ENCODE measurements at places on chromosomes 6 and 20. TPM values are rescaled to one million over a fixed set of nuclear protein-coding genes. Genes with fewer than 3 reads are reported as not detected.

GRCh38 chr20:53752583-53752970, 158.9 kb upstream of the ZNF217 start:
- no peak overlapping the region for H3K4me3 ChIP-seq
- no peaks in the 10 kb centered on the region for H3K27me3 ChIP-seq
- peak overlapping the region; percentile 55 for H3K27ac ChIP-seq
- no peaks in the 10 kb centered on the region for H3K36me3 ChIP-seq
- no peak for DNase-seq

DNA sequence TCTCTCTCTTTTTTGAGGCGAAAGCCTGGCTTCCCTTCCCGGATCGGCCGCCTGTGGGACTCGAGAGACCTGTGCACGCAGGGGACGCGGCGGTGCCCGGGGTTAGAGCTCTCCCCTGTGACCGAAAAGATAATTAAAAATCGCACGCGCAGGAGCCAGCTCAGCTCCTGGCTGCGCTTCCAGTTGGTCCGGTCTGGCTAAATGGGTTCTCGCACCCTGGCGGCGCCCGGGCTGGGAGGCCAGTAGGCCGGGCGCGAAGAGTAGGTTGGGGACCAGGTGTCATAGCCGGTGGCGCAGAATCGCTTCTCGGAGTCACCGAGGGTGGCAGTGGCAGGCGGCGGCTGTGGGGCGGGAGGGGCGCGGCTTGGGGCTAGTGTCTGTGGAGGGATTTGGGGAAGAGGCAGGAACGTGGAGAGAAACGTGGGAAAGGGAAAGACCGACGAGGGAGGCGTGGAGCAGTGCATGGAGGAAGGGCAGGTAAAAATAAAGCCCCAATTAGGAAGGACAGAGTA, 41.9 kb upstream of the SUPT3H start:
- no peaks in the 10 kb centered on the region for H3K27me3 ChIP-seq
- no peaks in the 10 kb centered on the region for H3K36me3 ChIP-seq
- H3K4me3 ChIP-seq = peak overlapping the region; percentile 86
- peak; percentile 49 for DNase-seq
- H3K27ac ChIP-seq = peak overlapping the region; percentile 32

TRIM40 gene
- total RNA-seq = not detected

DNA sequence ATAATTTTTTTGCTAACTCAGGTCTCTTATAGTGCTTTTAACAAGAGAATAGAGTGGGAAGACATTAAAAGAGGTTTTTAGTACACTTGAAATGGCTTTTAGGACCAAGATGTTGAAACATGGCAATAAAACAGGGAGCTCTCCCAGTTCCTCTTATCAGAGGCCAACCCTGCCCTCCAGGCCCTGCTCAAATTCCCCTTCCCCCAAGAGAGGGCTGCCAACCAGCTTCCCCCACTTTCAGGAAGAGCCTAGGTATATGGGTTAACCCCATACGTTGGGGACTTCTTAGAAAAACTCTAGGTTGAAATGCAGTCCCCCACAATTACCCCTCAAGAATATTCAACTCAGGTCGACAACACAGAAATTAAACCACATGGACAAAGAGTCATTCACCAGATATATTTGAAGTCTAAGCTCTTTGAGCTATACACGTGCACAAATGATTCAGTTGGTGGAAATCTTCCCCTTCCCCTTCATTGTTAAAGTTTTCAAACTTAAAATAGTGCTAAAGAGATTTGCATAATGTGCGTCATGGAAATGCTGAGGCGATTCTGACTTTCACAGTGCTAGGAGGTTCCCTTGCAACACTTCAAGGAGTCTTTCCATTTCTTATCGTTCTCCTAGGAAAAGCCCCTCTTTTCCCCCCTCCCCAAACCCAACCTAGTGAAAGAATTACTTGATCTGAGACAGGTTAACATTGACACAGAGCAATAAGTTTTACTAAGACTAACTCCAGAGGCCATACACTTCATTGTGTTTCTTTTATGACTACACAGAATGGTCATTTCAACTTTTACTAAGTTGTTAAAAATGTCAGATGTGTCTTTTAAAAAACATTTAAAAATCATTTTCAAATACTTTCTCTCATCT, 49.8 kb upstream of the ENPP5 start:
- H3K36me3 ChIP-seq = no peaks in the 10 kb centered on the region
- H3K4me1 ChIP-seq = no peaks in the 10 kb centered on the region
- no peaks in the 10 kb centered on the region for H3K27me3 ChIP-seq

- peaks cover 4% of the 10 kb centered on the region for H3K4me1 ChIP-seq
- no peaks in the 10 kb centered on the region for H3K36me3 ChIP-seq
- no peak within 1 kb of the TSS for H3K27ac ChIP-seq
- H3K27me3 ChIP-seq = no peaks in the 10 kb centered on the region
These were observed at the start of gene GPR31 for GRCh38 chr6:167157863-167158262. TSS of gene GPR31 (minus strand) at chr6:167157980. CDS start at chr6:167157831, 149 bp downstream.

- H3K36me3 ChIP-seq = no peaks in the 10 kb centered on the region
- no peak overlapping the region for H3K4me3 ChIP-seq
- H3K4me1 ChIP-seq = no peaks in the 10 kb centered on the region
- no peak for DNase-seq
- H3K27me3 ChIP-seq = no peaks in the 10 kb centered on the region
- no peak overlapping the region for H3K27ac ChIP-seq
These were observed 150.4 kb upstream of the BMP5 start for GRCh38 chr6:56025795-56026194.

DNA sequence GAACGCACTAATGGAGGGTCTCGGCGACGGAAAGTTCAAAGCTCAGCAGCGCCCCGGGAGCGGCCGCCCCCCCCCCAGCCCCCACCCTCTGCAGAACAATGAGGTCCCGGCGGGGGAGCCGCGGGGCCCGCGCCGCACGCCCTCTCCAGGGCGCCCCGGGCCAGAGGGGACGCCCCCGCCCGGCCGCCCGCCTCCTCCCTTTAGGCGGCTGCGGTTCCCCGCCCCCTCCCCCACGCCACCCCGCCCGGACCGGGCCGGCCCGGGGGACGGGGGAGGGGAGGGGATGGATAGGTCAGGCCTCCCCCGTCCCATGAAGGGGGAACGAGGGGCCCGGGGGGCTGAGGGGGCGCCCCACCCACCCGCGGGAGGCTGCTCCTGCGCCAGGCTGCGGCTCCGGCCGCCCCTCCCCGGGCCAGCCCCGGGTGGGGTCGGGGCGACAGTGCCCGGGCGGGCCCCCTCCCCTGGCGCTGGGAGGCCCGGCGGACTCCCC, 1.5 kb downstream of the NOL4L start:
- peaks cover 58% of the 10 kb centered on the region for H3K4me1 ChIP-seq
- DNase-seq = no peak
- no peaks in the 10 kb centered on the region for H3K36me3 ChIP-seq
- H3K27ac ChIP-seq = no peak overlapping the region

THBD gene
- 0.50 TPM for total RNA-seq

SCP2D1 gene
- not detected for total RNA-seq

GRCh38 chr6:13985663-13986325, 61.0 kb downstream of the RNF182 start:
- H3K4me1 ChIP-seq = no peaks in the 10 kb centered on the region
- no peaks in the 10 kb centered on the region for H3K36me3 ChIP-seq
- DNase-seq = no peak
- H3K4me3 ChIP-seq = no peak overlapping the region
- no peak overlapping the region for H3K27ac ChIP-seq

DNA sequence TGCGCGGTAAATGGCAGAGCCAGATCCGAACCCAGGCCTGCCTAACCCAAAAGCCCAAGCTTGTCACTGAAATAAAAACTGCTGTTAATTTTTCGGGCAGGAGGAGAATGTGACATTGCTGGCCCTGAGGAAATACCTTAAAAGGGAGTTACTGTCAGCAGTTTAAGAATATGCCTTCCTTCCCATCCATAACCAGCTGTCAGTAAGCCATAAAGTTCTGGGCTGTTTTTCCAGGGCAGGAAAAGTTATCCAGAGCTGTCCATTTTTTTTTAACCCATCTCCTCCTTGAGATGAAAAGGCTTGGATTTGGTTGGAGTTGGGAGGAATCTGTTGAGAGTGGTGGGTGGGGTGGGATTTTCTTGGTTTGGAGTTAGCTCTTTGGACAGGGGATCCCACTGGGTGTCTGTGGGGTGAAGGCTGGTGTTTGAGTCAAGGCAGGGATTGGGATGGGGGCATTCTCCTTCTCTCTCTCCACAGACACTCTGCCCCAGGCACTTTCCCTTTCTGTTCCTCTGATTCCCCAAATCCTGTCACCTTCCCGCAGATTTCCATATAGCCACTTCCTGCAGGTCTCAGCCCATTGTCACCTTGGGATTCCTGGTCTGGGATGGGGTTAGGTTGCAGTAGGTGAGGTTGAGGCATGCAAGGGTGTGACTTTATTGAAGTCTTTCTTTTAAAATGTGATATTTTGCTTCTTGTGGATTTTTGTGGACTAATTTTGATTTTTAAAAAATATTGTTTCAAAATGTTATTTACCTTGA, 4.3 kb upstream of the KCNG1 start:
- H3K27ac ChIP-seq = no peak overlapping the region
- no peak overlapping the region for H3K4me3 ChIP-seq
- peaks cover 3% of the 10 kb centered on the region for H3K4me1 ChIP-seq
- H3K27me3 ChIP-seq = peaks cover 12% of the 10 kb centered on the region
- DNase-seq = no peak

- DNase-seq = no peak
- no peak overlapping the region for H3K27ac ChIP-seq
- H3K36me3 ChIP-seq = no peaks in the 10 kb centered on the region
These were observed 2.5 kb upstream of the MANEA start for GRCh38 chr6:95574811-95575210.

SEMG1 gene
- not detected for total RNA-seq

DNA sequence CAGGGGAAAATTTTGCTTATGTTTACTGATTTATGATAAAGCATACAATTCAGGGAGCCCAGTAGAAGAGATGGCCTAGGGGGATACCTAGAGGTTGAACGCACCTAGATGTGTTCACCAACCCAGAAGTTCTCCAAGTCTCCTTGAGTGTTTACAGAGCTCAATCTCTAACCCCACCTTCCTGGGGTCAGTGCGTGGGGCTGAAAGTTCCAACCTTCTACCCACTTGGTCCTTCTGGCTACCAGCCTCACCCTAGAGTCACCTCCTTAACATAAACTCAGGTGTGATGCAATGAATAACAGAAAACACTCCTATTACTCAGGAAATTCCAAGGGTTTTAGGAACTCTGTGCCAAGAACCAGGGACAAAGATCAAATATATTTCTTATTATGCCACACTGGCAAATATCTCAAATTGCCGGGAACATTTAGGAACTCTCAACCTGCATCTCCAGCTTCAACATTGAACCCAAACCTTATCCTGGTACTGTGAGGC, 26.4 kb downstream of the AFG1L start:
- DNase-seq = no peak
- no peaks in the 10 kb centered on the region for H3K4me1 ChIP-seq
- no peaks in the 10 kb centered on the region for H3K36me3 ChIP-seq

GRCh38 chr20:9300080-9300479, 214.3 kb upstream of the LAMP5 start:
- H3K36me3 ChIP-seq = no peaks in the 10 kb centered on the region
- no peak overlapping the region for H3K27ac ChIP-seq
- H3K4me1 ChIP-seq = no peaks in the 10 kb centered on the region
- no peak for DNase-seq
- no peak overlapping the region for H3K4me3 ChIP-seq
- no peaks in the 10 kb centered on the region for H3K27me3 ChIP-seq

DNA sequence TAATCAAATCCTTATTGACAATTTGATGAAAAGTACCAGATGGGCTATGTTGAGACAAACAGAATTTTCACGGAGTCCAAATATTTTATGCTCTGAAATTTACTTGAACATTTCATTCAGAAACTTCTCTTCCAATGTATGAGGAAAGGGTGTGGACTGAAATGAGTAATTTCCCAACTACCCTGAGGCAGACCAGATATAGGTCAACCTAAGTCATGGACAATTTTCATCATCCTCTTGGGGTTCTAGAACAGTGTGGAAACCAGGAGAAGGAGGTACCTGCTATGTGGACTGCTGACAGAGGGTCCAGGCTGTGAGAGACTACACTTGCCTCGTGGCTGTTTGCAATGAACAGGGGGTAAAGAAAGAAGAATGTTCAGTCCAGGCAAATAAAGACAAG, 323.0 kb downstream of the ESR1 start:
- H3K4me3 ChIP-seq = no peak overlapping the region
- H3K27me3 ChIP-seq = no peaks in the 10 kb centered on the region
- no peak for DNase-seq
- H3K36me3 ChIP-seq = peaks cover 77% of the 10 kb centered on the region
- no peak overlapping the region for H3K27ac ChIP-seq

OR2H2 gene
- total RNA-seq = not detected

DNA sequence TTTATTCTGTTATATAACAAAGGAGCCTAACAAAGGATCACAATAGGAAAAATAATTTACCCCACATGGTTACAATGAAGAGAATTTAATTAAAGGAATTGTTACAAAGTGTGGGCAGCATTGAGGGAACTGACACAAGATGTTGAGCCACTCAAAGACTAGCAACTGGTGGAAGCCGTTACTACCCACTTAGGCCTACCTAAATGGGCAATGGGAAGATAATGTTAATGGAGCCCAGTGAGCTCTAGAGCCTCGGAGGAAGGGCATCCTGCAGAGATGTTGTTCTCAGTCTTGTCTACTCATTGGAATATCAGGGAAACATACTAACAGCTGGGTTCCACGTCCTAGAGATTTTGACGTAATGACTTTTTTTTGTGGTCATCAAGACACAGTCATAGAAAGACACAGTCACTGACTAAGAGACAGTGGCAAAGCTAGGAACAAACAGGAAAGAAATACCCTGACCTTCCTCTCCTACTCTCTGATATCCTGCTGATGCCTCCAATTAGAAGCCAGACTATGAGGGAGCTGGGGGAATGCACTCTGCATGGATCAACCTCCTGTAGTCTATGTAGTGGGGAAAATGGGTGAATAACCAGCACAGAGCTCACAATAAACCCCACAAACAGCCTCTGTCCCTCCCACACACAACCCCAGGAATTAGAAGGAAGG, 523.8 kb upstream of the FLRT3 start:
- H3K27me3 ChIP-seq = no peaks in the 10 kb centered on the region
- no peak overlapping the region for H3K4me3 ChIP-seq
- no peaks in the 10 kb centered on the region for H3K4me1 ChIP-seq
- no peak overlapping the region for H3K27ac ChIP-seq
- no peaks in the 10 kb centered on the region for H3K36me3 ChIP-seq

DDR1 gene
- 13.1 TPM for total RNA-seq

DNA sequence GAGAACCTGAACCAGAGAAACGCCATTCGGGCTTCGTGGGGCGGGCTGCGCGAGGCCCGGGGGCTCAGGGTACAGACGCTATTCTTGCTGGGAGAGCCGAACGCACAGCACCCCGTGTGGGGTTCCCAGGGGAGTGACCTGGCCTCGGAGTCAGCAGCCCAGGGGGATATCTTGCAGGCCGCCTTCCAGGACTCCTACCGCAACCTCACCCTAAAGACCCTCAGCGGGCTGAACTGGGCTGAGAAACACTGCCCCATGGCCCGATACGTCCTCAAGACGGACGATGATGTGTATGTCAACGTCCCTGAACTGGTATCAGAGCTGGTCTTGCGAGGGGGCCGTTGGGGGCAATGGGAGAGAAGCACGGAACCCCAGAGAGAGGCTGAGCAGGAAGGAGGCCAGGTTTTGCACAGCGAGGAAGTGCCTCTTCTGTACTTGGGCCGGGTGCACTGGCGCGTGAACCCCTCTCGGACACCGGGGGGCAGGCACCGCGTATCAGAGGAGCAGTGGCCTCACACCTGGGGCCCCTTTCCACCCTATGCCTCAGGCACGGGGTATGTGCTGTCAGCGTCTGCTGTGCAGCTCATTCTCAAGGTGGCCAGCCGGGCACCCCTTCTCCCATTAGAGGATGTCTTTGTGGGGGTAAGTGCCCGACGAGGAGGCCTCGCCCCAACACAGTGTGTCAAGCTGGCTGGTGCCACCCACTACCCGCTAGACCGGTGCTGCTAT, 904 bp downstream of the B3GALT4 start:
- DNase-seq = no peak
- peaks cover 64% of the 10 kb centered on the region for H3K4me1 ChIP-seq
- H3K27me3 ChIP-seq = no peaks in the 10 kb centered on the region
- peak overlapping the region; percentile 82 for H3K27ac ChIP-seq
- H3K36me3 ChIP-seq = peaks cover 49% of the 10 kb centered on the region
